ENCODE measurements at places on chromosomes 4 and X.

- no peak for DNase-seq
These were observed 34.7 kb downstream of the CDX4 start for GRCh38 chrX:73481521-73481920.

GRCh38 chr4:137312257-137312656, 220.0 kb downstream of the PCDH18 start:
- DNase-seq, result no peak

DNA sequence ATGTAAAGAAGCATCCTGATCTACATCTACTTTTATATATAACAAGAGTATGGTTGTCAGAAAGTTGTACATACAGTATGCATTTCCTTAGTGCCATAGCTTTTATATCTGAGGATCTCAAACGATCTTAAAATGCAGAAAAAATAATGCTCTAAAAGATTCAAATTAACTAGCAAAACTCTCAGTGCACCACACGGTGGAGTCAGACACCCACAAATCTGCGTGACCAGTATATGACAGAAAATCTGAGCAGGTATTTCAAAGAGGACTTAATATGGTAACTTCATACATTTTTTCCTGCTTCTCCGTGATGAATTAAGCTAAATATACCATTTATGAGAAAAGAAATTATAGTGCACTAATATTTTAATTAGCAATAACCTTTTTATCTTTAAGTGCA, 803.0 kb downstream of the DMD start:
- DNase-seq, result no peak

DNA sequence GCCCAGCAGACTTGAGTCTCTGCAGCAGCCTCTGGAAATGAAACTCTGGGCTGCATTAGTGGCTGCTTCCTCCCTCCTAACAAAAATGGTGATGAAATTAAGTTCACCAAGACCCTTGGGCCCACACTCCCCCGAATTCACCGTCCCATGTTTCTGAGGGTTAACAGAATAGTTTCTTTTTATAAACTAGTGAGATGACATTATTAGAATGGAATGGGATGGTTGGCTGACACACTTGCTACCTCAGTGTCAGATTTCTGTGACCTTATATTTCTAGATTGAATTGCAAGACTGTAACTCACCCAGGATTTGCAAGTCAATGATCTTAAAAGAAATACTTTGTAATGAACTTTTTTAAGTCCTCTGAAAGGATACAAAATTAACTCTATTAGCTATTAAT, 127.1 kb downstream of the SHROOM3 start:
- peak; percentile 28 for DNase-seq

DNA sequence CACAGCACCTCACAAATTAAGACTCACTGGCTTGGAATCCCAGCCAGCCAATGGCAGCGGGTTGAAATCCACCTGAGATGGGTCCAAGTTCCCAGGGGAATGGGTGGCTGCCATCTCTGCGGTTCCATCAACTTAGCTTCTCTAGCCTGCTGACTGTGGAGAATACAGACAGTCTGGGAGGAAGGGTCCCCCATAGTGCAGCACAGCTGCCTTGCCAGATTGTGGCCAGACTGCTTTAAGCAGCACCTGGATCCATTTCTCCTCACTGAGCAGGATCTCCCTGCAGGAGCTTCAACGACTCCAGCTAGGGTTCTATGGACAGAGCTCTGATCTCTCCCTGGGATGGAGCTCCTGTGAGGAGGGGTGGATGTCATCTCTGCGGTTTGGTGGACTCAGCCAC, 51.8 kb downstream of the DCK start:
- DNase-seq, result no peak

DNA sequence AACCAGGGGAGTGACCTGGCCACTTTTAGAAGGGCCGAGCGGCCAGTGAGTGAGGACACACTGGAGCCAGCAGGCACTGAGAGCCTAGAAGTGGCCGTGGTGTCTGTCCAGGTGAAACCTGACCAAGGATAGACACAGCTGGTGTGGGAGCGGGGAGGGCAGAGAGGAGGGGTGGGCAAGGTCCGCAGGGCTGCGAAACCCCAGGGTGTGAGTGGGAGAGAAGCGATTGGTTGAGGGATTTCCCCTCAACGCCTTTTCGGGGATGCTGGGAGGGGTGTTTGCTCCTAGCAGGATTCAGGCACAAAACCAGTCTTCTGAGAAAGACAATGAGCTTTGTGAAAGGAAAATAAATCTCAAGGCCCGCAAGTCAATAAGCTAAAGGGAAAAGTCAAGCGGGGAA, 33.2 kb upstream of the ARSD start:
- no peak for DNase-seq

- no peak for DNase-seq
These were observed 695.7 kb upstream of the GALNTL6 start for GRCh38 chr4:171117457-171117856.

- DNase-seq, result no peak
These were observed 18.4 kb upstream of the ACE2 start for GRCh38 chrX:15619053-15619755.

DNA sequence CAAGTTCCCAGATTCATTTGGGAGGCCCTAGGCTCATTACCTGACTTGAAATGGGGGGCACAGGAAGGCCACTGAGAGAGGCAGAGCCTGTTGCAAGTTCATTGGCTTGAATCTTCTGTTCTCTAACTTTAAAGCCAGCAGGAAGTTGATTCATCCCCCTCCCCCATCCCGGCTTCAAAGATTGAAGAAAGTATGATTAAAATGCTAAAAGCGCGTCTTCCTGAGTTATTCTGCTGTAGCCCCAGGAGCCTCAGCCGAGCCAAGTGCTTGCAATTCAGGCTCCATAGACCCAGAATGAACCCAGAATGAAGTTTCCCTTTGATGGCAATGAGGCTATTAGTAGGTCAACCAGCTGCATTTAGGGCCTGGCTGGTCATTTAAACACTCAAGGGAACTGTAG, 14.7 kb downstream of the CHST7 start:
- no peak for DNase-seq

GRCh38 chr4:145183023-145183422, 2.6 kb upstream of the OTUD4 start:
- DNase-seq, result no peak

- no peak for DNase-seq
These were observed 304.2 kb downstream of the ARHGAP24 start for GRCh38 chr4:85779165-85779564.

DNA sequence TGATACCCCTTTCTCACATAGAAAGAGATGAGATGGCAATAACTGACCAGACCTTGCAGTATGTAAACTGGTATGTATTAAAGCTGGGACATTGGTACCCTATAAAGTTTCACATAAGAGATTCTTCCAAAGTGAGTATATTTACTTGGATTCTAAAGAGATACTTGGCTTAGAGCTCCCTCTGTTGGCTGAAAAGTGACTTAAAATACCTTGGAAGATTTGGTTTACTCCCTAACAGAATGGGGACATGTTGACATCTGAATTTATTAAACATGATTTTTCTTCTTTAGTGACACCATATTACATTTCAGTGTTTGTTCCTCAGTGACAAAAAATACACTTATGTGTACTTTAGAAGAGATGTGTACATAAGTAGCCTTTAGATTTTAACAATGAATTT, 47.9 kb upstream of the RGN start:
- peak; percentile 26 for DNase-seq

DNA sequence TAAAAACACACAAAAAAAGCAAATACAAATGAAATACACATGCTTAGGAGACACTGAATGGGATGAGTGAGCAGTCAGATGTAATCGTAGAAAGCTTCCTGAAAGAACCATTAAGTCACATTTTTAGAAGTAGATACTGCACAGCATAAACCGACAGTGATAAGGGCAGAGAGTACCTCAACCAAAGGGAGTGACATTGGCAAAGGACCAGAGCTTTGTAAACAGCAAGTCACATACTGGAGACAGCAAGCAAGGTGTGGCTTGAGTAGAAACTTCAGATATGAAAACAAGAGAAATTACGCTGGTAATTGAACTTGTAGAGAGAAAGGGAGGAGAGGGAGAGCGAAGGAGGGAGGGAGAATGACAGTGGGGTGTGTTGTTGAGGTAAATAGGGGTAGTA, 92.0 kb downstream of the CHRDL1 start:
- DNase-seq, result no peak

- no peak for DNase-seq
These were observed 11.0 kb downstream of the SRD5A3 start for GRCh38 chr4:55356991-55357461.

DNA sequence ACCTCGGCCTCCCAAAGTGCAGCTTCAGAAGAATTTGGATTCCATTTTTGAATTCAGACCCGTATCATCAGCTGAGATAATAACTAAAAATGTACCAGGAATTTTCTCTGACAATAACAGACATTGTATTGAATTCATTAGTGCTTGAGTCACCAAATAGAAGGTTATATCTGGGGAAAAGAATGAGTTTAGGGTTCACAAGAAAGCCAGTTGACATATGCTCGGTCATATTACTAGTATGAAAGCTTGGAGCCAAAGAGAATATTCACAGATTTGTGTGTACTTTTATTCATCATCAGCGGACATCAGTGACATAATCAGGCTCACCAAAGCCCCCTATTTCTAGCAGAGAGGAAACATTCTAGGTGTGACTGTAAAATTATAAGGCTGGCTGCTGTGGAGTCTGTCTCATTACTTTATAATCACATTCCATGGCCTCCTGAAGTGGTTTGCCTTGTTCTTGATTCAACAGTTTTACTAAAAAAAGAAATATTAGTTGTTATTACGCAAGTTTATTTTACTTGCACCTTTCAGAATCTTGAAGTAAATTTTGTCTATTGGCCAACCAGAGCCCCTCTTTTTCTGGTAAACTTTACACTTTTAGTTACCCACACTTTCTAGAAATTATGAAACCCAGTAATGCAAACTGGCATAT, 14.6 kb upstream of the DCTD start:
- DNase-seq, result no peak

DNA sequence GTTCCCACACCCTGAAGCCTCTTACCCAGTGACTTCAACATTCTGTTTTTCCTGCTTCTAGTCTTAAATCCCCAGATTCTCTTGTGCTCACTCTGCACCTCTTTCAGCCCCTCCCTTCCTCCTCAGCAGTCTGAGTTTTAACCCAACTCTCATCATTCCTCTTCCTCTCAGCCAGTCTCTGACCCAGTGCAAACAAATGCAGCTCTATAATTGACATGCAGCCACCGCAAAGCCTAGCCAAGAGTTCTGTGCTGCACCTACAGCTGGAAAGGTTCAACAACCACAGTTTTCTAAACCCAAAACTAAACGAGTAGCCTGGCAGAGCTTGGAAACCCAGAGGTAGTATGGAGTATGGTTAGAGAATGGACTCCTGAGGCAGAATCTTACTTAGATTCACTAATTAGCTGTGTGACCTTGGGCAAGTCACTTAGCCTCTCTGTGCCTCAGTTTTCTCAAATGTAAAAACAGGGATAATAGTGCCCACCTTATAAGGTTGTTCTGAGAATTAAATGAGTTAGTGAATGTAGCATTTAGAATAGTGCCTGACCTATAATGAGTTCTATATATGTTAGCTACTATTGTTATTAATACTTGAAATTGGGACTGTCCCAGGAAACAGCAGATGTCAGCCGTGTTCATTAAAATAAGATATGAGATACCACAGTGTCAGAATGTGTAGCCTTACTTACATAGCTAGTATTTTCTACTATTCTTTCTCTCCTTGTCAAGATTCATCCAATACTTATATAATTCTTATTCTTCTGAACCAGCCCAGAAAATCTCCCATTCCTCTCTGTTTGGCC, 3.5 kb downstream of the TMEM154 start:
- no peak for DNase-seq

- DNase-seq, result no peak
These were observed 52.1 kb downstream of the RTL5 start for GRCh38 chrX:72079607-72080006.

DNA sequence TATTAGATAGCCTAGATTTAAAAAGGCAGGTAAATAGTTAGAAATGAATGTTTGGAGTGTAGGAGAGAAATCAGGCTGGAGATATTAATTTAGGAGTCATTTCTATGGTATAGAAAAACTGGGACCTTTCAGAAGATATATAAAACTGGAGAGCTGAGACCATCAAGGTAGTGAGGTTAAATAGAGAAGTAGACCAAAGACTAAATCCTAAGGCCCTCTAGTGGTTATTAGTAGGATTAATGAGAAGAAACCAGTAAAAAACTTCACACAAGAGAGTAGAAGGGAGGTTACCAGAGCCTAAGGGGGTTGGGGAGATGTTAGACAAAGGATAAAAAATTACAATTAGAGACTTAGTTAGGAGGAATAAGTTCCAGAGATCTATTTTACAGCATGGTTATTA, 351.0 kb upstream of the SPANXN1 start:
- DNase-seq, result no peak

DNA sequence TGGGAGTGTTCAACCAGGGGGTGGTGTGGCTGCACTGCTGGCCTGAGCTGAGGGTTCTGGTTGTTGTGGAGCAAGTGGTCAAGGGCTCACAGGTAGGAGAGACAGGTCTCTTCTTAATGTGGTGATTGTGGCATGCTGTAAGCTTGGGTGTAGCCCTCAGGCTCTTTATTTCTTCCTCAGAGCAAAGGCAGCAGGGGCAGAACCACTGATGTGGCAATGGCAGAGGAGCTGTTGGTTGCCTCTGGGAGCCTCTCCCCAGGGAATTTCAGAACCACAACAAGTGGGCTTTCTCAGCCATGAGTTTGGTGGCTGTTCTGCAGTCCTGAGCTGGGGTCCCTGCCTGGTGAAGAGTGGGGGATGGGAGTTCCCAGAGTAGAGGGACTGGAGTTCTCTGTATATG, 1017.2 kb downstream of the SH3BGRL start:
- DNase-seq, result no peak

DNA sequence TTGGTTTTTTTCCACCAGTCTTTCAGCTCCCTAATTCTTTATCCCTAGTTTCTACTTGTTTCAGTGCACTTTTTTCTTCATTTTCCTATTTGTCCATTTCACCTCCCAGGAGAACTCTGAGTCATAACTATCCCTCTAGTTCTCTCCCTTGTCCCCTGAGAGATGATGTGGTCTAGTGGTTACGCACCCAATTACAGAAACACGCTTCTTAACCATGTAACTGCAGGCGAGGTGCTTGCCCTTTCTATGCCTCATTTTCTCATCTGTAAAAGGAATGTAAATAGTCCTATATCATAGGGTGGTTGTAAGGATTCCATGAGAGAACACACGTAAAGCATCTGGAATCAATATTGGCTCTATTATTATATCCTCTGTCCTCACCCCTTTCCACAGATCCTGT, 8.8 kb upstream of the GRPR start:
- DNase-seq, result no peak

DNA sequence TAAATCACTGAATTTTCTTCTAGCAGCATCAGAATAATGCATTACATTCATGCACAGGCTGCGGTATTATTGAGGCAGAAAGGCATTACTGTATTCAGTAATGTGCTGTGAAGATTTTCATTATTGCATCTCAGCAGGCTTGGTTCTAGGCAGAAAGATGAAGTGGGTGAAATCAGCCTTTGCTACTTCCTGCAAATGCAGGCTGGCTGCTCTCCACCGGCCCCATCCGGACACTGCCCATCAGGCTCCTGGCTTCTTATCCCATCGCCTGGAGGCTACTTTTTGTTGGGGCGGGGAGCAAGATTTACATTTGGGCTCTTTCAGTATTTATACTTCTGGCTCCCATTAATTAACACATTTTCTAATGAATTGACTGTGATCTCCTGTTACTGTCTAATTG, 117.8 kb downstream of the FRAS1 start:
- DNase-seq, result no peak

GRCh38 chrX:31580227-31580626, 508.4 kb upstream of the FTHL17 start:
- no peak for DNase-seq
